ENCODE measurements at places on chromosomes 3 and 15.

GRCh38 chr3:42182555-42182954 is 83.4 kb downstream of the CCK start:
- no peak for DNase-seq

GRCh38 chr3:133442518-133442917 is 42.7 kb downstream of the BFSP2 start:
- DNase-seq, result no peak

DNA sequence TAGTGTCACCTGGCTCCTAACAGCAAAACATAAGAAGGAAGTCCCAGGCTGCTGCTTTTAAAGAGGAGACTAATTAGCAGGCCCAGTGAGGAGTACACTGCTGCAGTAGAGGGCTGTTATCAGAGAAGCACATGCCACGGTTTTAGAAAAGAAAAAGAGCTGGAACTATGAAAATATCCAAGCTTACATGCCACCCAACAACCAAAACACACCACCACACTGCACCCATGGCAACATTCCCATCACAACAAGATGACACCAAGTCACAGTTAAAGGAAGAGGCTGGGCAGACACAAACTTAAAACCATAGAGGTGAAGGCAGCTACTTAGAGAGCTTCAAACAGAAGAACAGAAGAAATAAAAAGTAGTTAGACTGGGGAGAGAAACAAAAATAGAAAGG is 37.0 kb downstream of the NPTN start:
- no peak for DNase-seq

DNA sequence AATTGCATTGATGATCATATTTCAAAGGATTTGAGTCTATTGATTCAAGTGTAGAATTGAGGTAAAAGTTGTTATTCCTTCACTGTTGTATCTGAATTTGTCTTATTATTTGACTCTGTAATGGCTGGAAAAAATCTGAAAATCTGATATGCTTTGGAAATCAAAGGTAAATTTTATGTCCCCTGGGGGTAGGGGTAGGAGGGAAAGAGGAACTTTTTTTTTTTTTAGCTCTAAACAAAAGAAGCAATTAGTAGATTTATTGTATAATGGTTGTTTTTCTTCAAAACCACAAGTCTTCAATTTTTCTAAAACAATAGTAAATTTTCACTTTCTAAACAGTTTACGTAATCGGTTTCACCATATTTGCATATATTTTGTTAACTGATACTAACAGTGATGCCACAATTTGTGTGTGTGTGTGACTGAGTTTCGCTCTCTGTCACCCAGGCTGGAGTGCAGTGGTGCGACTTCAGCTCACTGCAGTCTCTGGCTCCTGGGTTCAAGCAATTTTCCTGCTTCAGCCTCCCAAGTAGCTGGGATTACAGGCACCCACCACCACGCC is 91.7 kb upstream of the GOLGA6L4 start:
- no peak for DNase-seq

GRCh38 chr3:159301961-159302360 is 500.1 kb downstream of the MFSD1 start:
- no peak for DNase-seq

DNA sequence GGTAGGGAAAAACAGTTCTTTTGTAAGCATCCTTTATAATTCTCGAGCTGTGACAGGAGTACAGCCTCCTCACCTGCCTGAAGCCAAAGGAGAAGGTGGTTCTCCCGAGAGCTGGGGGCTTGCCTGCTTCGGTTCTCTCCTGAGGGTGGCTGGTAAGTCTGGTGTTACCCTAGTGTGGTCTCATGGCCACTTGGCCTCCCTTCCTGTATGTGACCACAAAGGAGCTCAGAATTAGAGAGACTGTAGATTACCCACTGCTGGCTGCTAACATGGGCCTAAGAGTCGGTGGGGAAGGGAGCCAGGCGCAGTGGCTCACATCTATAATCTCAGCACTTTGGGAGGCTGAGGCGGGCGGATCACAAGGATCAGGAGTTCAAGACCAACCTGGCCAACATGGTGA is 12.6 kb downstream of the PDHB start:
- no peak for DNase-seq

- no peak for DNase-seq
Observed at GRCh38 chr3:137191133-137191923, 233.5 kb downstream of the IL20RB start.

GRCh38 chr15:67862750-67863441 is 23.1 kb upstream of the RNU6-1 start:
- DNase-seq, result no peak

DNA sequence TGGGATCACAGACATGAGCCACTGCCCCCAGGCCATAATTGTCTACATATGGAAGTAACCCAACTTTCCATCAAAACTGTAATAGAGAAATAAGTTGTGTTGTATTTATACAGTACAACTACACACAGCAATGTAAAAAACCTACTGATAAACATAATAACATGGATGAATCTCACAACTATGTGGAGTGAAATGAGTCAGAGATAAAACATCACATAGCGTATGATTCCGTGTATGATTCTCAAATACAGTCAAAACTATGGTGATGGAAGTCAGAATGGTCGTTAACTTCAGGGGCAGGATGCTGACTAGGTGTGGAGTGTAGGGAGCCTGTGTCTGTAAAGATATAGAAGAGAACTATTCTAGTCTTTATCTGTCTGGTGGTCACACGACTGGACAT is 332.7 kb upstream of the SLCO3A1 start:
- DNase-seq, result no peak

- no peak for DNase-seq
Observed at GRCh38 chr3:139945942-139946341, 11.0 kb downstream of the CLSTN2 start.

DNA sequence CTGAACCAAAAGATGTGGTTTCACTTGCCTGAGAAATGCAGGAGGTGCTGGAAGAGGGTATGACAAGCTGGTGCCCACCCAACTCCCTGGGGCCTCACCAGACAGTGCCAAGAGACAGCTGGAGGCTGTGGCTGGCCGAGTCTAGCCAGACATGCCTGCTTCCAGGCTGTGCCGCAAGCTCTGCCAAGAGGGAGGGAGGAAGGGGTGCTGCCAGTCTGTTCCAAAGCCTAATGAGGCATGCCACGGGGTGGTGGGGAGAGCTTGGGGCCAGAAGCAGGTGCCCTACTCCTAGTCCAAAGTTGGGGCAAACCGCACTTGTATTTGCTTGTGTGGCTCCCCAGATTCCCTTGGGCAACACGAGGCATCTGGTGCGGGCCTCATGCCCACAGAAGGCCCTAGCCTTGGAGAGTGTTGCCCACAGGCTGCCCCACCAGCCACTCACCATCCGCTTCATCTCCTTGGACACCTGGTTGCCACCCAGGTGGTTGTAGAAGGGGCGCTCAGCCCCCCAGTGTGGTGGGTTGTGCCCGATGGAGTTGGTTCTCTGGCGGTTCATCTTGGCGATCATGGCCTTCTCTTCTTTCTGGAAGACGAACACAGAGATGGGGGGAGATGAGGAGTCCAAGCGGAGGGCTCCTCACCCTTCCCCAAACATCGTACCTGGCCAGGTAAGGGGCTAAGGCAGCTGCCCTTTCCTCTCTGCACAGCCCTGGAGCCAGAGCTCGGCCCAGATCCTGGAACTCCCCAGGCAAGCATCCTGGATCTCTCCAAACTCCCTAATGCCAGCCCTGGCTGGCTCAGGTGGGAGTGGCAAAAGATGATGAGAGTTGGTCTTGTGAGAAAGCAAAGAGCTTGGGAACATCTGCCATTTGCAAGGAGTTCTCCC is 123.4 kb downstream of the SEC22A start:
- peak; percentile 89 for DNase-seq

GRCh38 chr3:36876181-36876936 is 68.5 kb downstream of the TRANK1 start:
- DNase-seq, result no peak

DNA sequence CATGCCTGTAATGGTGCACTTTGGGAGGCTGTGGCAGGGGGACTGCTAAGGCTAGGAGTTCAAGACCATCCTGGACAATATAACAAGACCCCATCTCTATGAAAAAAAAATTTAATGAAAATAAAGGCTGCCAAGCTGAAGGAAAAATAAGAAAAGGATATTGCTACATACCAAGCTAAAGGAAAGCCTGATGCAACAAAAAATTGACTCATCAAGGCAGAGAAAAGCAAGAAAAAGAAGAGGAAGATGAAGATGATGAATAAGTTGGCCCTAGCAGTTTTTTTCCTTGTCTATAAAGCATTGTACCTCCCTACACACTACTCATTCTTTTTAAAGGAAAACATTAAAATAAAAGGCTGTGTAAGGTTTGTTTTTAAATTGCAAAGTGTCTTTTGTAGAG is 441.9 kb upstream of the MDFIC2 start:
- DNase-seq, result no peak

All from NCI-H446 (cell line).